NCI-H2171 treated with DMSO at 0.1 percent for 48 hours (cell line): ENCODE measurements at places on chromosomes 13 and 19.

DNA sequence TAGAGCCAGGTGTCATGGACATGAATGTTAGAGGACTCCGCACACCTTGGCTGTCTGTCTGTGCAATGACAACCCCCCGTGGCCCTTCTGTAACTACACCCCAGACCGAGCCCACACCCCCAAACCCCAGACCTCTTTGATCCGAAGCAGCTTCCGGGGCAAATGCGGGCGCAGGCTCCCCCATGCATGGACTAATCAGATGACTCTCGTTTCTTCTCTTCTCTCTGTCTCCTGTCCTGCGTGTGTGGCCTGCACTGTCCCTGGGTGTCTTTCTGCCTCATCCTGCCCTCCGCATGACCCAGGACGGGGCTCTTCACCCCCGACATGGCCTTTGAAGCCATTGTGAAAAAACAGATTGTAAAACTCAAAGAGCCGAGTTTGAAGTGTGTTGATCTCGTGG is 38.9 kb downstream of the TMED1 start:
- DNase-seq: no peak

DNA sequence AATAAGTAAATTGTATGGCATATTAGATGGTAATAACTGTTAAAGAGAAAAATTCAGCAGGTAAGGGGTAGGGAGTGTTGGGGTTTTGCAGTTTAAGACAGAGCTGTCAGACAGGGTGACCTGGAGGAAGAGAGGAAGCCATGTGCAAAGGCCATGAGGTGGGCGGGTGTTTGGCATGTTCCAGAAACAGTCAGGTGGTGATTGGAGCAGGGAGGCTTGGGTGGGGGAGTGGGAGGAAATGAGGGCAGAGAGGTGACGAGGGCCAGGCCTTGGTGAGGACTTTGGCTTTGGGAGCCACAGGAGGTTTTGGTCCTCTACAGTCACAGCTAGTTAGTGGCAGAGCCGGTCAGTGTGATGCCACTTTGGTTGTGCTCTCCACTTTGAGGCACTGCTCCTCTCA is 20.1 kb downstream of the RYR1 start:
- no peak for DNase-seq

DNA sequence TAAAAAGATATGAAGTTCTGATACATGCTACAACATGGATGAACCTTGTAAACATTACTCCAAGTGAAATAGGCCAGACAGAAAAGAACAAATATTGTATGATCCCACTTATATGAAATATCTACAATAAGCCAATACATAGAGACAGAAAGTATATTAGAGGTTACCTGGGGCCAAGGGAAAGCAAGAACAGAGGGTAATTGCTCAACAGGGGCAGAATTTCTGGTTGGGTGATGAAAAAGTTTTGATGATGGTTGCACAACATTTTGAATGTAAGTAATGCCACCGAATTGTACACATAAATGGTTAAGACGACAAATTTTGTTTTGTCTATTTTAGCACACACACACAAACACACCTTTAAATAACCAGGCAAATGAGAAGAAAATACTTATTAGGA is 268.4 kb downstream of the FOXO1 start:
- no peak for DNase-seq

GRCh38 chr13:79307866-79308298 is 98.2 kb downstream of the RBM26 start:
- no peak for DNase-seq

GRCh38 chr19:31338069-31338776 is 11.0 kb downstream of the TSHZ3 start:
- no peak for DNase-seq

- DNase-seq: no peak
These were observed 35.1 kb downstream of the MYCBP2 start for GRCh38 chr13:77291774-77292173.

DNA sequence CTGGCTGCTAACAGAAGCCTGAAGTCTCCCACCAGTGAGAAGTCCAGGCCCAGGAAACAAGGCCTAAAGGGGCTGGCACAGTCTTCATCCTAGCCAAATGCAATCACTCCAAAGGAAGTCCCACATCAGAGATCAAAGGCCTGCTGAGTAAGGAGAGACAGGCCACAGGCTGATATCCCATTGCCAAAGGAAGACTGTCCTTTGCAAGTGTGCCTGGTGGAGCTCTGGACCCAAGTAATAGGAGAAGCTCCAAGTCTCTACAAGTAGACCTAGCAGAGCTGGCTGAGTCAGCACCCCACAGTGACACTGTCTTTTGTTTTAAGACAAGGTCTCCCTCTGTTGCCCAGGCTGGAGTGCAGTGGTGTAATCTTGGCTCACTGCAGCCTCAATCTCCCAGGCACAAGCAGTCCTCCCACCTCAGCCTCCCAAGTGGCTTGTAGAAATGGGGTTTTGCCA is 4.5 kb downstream of the DBP start:
- no peak for DNase-seq

DNA sequence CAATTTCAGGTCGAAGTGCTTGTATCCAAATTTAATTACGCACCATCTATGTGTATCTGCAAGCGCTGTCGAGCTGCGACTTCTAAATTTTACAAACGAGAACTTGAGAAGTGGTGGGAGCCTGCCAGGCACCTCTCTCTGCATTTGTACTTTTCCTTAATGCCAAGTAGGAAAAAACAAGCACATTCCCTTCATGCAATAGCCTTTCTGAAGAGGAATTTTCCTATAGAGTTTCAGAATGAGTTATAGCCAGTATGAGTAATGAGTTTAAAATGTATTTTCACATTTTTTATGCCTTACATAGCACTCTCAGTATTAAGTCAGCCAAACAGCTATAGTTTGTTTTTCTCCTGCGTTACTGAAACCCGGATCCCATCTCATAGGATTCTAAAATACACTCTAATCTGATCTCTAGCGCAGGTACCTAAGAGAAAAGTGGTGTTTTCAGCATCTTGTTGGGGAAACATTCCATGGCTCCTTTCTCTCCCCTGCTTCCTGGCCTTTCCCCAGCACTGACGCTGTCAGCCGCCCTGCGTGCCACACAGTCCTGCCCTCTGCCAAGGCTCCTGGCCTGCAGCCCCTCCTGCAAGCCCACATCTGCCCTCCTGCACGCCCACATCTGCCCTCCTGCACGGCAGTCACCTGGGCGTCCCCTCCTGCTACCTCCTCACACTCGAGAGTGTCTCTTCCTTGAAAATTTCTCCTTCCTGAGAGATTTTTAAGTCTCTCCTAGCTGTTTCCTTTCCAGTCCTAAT is 526.9 kb downstream of the MYO16 start:
- DNase-seq: no peak

DNA sequence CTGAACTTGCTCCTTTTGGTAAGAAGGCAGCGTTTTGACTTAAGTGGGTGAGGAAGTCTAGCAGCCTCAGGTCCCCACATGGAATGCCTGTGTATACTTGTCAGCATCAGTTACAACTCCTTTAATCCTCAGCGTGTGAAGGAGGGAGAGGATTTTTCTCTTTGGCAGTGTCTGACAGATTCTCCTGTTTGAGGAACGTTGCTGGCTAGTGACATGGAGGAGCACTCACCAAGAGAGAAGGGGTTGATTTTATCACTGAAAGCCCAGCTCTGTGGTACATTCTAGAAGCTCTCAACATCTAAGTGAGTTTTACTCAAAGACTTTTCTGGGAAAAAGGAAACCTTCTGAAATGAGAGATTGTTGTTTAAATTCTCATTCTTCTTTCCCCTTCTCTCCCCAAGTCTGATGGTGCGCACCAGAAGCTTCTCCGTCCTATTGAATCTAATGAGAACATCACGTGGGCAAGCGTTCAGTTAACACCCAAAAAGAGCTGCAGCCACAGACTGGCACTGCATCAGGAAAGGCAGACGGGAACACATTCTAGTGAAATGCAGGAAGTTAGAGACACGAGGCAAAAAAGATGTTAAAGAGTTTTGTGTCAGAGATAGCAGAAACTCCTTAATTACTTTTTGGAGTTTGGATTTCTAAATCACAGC is 58.2 kb downstream of the GJA3 start:
- no peak for DNase-seq

- DNase-seq: no peak
These were observed 19.8 kb upstream of the SLC35E1 start for GRCh38 chr19:16591803-16592556.

- DNase-seq: no peak
These were observed 52.8 kb downstream of the MYCBP2 start for GRCh38 chr13:77274126-77274525.

GRCh38 chr13:46179969-46180763 is 1.8 kb downstream of the LCP1 start:
- DNase-seq: no peak

GRCh38 chr13:71605744-71606143 is 261.3 kb downstream of the DACH1 start:
- peak; percentile 38 for DNase-seq

GRCh38 chr19:3386447-3387234 is 20.3 kb downstream of the NFIC start:
- no peak for DNase-seq

- no peak for DNase-seq
These were observed 2.2 kb downstream of the FLT3LG start for GRCh38 chr19:49475995-49476880.

GRCh38 chr19:1171755-1172352 is 2.2 kb downstream of the SBNO2 start:
- DNase-seq: peak; percentile 80

GRCh38 chr13:76387566-76387965 is 498.6 kb downstream of the KCTD12 start:
- DNase-seq: no peak

DNA sequence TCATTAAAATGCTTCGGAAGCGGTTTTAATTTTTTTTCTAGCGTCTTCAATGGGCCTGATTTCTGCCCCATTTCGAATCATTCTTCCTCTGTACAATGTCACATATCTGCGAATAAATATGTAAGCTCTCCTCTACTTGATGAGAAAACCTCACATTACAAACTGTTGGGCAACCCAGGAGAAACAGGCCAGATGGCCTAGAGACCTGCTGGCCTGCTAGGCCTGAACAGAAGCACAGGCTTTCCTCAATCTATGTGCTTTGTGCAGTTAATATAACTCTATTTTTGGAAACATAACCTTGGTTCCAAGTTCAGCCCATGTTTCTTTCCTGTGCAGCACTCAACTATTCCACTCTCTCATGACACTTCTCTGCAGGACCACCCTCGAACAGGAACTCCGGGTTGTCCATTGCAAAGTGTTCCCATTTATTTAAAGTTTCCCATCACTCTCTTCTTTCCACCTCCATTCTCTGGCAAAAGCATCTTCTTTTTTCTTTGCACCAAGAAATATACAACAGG is 42.0 kb downstream of the DCLK1 start:
- no peak for DNase-seq

GRCh38 chr19:48900477-48901406 is 630 bp downstream of the NUCB1 start:
- DNase-seq: peak; percentile 21

- DNase-seq: no peak
These were observed 99.6 kb upstream of the HTR2A start for GRCh38 chr13:46996316-46997030.

DNA sequence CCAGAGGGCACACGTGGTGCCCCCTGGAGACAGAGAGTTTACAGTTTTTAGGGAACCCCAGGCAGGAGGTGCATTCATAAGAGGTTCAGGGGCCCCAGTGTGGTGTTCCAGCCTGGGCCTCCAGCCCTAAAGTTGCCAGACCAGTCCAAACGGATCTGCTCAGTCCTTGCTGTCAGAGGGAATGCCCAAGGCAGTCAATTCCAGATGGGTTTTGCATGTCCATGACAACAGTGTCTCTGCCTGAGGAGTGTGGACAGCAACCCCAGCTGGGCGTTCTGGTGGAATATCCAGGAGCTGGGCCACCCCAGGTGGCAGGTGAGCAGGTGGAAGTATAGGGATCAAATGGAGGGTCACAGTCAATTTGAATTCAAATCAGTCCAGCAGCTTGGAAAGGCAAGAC is 25.3 kb downstream of the FBXO27 start:
- no peak for DNase-seq

GRCh38 chr13:73810647-73811046 is 323.6 kb downstream of the KLF12 start:
- no peak for DNase-seq

DNA sequence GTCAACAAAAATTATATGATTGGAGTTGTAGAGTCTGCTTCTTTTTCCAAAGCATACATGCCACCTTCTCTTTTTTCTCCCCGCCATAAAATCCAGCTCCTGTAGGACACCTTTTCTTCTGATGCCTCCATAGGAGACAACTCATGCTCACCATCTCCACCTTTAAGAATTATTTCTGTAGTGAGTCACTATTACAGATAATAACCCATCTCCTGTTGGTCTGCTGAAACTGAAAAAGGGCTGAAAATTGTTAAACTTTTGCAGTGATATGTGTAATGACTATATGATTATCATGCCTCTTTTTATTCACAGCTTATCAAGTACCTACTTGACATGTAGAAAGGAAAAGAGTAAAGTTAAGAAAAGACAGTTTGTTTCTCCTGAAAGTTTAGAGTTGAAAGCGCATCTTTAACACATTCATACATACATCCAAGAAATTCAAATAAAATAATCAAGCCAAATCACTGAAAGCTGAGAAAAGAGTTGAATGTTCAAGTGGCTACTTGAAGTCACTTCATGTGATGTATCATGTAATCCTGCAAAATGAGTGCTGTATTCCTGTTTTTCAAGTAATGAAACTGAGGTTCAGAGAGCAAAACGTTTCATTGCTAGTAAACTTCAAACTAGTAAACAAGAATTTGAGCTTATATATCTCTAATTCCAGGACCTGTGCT is 35.5 kb upstream of the LPAR6 start:
- DNase-seq: no peak

DNA sequence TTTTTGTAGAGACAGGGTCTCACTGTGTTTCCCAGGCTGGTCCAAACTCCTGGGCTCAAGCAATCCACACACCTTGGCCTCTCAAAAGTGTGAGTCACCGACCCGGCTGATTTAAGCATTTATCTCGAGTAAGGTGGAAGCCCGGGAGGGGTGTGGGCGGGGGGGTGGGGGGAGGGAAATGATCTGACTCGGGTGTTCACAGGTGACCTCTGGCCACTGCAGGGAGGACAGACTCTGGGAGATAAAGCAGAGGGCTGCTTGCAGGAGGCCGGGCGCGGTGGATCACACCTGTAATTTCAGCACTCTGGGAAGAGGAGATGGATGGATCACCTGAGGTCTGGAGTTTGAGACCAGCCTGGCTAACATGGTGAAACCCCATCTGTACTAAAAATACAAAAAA is 7.9 kb downstream of the DENND1C start:
- DNase-seq: no peak

GRCh38 chr13:67860315-67860714 is 630.2 kb upstream of the PCDH9 start:
- no peak for DNase-seq

- DNase-seq: no peak
These were observed 1045.4 kb upstream of the MIR17HG start for GRCh38 chr13:90302107-90302506.

- DNase-seq: no peak
These were observed 501.3 kb upstream of the ARGLU1 start for GRCh38 chr13:107069108-107069776.

- DNase-seq: no peak
These were observed 106.2 kb downstream of the SLITRK5 start for GRCh38 chr13:87777387-87777786.
